Astrocyte (in vitro differentiated cells and primary cell): ENCODE measurements at places on chromosomes 16 and 17. TPM values are rescaled to one million over a fixed set of nuclear protein-coding genes. Genes with fewer than 3 reads are reported as not detected.

ITPRIPL2 gene
- total RNA-seq = 47.8 and 49.4 TPM in 2 replicates

TK1 gene
- 5.2 and 7.5 TPM in 2 replicates for total RNA-seq

CCL14 gene
- not detected in 2 replicates for total RNA-seq

TNP2 gene
- not detected in 2 replicates for total RNA-seq

KCNH6 gene
- not detected in 2 replicates for total RNA-seq

MFAP4 gene
- total RNA-seq = 0.93 and 3.7 TPM in 2 replicates

LRRC36 gene
- not detected in 2 replicates for total RNA-seq

SLFN14 gene
- not detected in 2 replicates for total RNA-seq

JMJD6 gene
- total RNA-seq = 45.5 and 47.2 TPM in 2 replicates

PRDM7 gene
- total RNA-seq = not detected in 2 replicates

KRT23 gene
- total RNA-seq = not detected in 2 replicates

SMPD3 gene
- total RNA-seq = 0.25 and 0.34 TPM in 2 replicates

PDILT gene
- total RNA-seq = not detected in 2 replicates

MAF gene
- total RNA-seq = 19.3 and 21.8 TPM in 2 replicates

GPS1 gene
- total RNA-seq = 91.4 and 102 TPM in 2 replicates

PERCC1 gene
- not detected in 2 replicates for total RNA-seq

PIMREG gene
- total RNA-seq = 1.1 and 2.6 TPM in 2 replicates

HOXB4 gene
- total RNA-seq = not detected in 2 replicates

TEX14 gene
- total RNA-seq = 0.09 and 0.31 TPM in 2 replicates

CHST4 gene
- 0.09 TPM in 1 of 2 replicates, not detected in the other for total RNA-seq
